Cerebellar cortex (tissue), 1 donor: ENCODE measurements at places on chromosomes 1 and 21.

DNA sequence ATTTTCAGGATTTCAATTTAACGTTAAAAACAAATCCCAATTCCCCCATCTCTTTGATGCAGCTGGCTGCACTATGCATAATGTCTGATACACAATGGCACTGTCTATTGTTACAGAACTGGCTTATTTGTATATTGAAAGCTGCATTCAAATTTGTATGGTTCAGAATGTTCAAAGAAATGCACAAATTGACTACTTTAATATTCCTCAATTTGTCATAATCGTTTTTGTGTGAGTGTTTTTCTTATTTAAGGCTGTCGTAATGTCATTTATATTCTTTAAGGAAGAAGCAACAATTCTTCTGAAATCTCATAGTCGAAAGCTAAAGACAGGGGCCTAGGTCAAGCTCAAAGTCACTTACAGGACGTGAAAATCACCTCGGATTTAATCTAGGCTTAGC is 341.4 kb upstream of the ZRANB2 start:
- DNase-seq: no peak

DNA sequence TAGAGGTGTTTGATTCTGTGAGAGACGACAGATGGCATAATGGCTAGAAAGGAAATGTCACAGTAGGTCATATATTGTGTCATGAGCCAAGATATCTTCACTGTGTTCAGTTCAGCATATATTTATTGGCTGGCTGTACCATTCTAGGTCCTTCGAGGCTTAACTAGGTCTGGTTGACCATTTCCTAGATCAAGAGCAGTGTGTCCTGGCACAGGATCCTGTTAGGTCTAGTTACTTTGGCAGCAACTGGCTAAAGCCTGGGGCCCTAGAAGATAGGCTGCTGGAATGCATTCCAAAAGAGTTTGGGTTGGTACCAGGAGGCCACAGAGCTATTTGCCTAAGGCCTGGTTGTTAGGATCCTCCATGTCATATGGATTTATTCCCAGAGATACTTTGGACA is 20.9 kb downstream of the ZBTB40 start:
- peak; percentile 83 for DNase-seq

- peak; percentile 84 for DNase-seq
Measured at GRCh38 chr1:47725992-47726855, 271.0 kb downstream of the TRABD2B start.

DNA sequence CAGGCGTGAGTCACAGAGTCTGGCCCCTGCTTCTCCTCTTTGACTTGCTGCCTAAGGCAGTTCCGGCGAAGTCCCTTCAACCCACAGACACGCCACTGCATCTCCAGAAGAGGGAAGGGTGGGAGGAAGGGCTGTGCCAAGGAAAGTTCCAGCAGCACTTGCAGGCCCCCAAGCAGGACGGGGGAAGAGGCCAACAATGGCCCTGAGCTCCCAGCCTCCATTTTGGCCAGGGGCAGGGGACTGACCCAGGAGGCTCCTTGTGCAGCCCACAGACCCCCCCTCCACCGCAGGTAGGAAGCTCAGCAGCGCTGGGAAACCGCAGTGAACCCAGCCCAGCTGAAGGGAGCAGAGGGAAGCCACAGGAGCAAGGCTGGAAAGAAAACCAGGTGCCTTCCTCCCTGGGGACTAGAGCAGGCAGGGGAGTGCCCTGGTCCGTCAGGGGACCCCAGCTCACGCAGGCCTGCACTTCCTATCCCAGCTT is 35.4 kb downstream of the ACOT7 start:
- no peak for DNase-seq

DNA sequence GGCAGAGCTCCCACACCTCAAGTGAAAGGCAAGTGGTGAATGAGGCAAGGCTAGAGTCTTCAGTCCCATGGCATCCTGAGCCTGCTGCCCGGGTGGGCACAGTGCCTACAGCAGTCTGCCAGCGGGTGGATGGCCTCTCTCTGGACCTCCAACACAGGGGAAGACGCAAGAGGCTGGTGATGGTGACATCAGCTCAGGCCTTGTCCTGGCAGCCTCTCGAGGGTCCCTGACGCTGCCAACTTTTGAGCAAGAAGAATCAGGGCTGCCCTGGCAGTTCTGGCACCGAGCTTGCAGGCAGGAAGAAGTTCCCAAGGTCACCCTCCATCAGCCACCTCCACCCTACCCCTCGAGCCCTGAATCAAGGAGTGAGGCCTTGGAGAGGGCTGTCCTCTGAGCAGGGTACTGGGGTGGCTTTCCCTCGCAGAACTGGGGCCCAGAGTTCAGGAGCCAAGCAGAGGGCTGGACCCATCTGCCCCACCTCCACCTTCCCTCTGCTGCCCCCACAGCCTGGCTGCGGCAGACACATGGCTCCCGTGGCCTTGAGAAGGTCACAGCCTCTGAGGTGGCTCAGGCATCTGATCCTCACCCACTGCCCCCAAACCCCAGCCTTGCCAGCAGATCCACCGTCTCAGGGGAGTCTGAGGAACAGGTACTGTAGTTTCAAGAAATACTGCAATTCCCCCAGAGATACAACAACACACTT is 5.8 kb downstream of the RAP1GAP start:
- peak; percentile 25 for DNase-seq

GRCh38 chr1:167676205-167676915 is 45.4 kb upstream of the MPZL1 start:
- no peak for DNase-seq

DNA sequence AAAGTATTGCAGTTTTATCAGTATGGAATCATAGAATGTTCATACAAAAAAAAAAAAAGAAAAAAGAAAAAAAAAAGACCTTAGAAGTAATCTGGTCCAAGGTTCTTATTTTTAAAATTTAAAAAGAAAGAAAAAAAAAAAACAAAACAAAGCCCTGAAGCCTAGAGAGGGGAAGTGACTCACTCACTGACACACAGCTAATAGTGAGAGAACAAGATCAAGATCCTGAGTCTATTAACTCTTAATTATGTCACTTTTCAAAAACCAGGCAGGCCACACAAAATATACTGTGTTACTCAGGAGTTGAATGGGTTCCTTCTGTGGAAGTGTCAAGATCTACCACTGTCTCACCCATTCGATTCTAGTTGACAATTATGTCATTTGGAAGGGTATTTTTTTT is 433.9 kb upstream of the DAB1 start:
- no peak for DNase-seq
